Vagina (tissue), 2 donors: ENCODE measurements at places on chromosomes 13 and 19. TPM values are rescaled to one million over a fixed set of nuclear protein-coding genes. Genes with fewer than 3 reads are reported as not detected.

- no peak for DNase-seq
Measured at GRCh38 chr19:17747205-17748098, 3.8 kb upstream of the FCHO1 start.

- no peak for DNase-seq
Measured at GRCh38 chr19:34104096-34104495, 68.2 kb upstream of the LSM14A start.

- no peak for DNase-seq
Measured at GRCh38 chr13:67224148-67224846, 5.8 kb downstream of the PCDH9 start.

DNA sequence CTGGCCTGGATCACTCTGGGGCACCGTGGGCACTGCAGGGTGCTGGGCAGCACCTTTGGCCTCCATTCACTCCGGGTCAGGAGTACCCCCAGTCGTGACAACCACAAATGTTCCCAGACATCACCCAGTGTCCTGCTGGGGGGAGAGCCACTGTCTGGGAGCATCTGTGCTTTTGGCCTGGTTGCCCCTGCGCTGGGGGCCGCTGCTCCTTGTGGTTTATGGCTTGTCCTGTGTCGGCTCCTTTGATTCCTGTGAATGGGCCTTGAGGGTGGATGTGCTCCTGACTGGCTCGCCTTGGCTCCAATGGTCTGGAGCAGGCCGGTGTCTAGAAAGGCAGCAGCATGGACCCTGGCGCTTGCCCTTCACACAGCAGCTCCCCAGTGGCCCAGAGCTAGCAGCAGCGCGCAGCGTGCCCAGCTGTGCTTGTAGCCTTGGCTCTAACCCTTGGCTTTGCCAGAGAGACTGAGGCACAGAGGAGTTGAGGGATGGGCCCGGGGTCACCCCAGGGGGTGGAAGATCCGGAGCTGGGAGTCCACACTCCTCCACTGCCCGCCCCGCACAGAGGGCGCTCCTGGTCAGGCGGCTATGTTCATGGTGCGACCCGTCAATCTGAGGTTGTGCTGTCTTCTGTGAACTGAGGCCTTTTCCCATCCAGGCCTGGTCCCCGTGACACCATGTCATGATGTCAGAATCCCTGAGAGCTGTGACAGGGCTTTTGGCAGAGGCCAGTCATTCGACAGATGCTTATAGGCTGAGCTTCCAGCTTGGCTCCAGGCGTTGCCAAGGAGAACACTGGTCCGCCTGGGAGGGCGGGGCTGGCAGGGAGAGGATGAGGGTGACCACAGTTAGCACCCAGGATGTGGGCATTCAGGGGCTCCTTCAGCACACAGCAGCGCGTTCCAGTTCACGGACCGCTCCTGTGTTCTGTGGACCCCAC, 4.1 kb downstream of the DAZAP1 start:
- no peak for DNase-seq

DNA sequence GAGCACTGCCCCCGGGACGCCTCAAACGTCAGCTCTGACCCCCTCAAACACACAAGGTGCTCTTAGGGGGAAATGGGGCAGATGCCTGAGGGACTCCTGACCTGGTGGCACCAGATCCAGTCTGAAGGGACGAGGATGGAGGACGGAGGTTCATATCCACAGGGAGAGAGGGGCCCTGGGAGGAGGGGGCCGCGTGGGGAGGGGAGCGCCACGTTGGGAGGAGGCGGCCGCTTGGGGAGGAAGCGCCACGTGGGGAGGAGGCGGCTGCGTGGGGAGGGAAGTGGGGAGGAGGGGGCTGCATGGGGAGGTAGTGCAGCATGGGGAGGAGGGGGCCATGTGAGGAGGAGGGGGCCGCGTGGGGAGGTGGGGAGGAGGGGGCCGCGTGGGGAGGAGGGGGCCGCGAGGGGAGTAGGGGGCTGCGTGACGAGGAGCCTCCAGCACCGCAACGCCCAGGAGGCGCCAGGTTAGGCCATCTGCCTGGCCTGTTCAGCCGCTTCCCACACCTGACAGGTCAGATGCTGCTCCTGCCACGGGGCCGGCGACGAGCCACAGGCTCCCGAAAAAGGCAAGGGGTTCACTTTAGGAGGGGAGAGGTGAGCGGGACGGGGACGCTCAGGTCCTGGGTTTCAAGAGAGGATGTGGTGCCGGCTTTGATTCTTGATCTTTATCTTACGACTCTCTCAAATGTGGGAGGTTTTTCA, 36.7 kb upstream of the C13orf46 start:
- no peak for DNase-seq

DNA sequence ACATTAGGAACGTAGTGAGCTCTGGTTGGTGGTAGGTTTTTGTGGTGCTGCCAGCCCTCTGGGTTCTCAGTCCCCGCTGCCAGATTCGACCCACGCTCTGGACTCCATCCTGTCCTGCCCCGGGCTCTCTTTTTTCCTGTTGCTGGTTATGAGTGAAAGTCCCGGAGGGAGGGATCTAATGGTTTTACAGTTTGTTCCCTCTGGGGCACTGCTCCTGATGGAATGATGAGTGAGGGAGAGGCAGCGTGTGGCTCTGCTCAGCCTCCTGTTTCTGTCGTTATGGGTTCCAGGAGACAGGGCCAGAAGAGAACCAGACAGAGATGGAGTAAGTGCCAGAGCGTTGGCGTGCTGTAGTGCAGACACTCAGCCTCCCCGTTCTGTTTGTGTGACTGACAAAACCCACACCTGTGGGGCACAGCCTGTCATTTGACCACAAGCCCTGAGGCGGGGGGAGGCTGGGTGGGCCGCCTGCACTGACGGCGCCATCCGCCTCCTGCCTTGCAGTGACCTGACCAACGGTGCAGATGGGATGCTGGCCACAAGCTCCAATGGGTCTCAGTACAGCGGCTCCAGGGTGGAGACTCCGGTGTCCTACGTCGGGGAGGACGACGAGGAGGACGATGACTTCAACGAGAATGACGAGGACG, 18.3 kb downstream of the ATP4B start:
- no peak for DNase-seq

DNA sequence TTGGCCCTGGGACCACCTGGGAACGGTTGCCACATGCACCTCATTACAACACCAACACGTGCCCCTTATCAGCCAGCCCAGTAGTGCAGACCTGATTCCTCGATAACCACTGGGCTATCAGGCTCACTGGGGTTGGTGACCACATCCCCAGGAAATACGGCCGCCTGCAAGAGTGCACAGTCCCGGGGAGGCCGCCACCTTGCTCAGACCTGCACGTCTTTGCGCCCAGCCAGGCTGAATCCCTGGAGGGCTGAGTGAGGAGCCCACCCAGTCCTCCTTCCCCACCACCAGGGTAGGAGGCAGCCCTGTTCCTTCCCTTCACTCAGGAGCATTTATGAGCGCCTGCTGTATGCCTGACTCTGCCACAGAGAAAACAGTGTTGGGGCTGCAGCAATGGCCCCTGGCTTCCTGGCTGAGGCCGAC, 67.8 kb downstream of the CEBPG start:
- DNase-seq: no peak

DNA sequence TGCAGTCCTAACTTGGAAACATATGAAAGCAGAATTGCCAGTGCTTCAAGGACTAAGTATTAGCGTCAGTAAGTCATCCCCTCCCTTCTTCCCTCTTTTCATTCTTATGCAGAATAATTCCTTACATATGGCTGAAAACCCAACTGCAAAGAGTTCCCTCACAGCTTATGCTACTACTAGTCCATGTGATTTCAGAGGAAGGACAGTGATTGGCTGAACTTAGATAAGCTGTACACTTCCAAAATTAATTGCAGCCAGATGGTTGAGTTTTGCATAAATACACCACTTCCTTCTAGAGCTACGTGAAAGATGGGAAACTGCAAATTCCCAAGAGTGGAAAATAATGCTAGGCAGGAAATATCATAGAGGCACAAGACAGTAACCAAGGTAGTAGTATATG, 730.4 kb downstream of the OLFM4 start:
- no peak for DNase-seq

GRCh38 chr13:74850893-74851292, 631.1 kb downstream of the TBC1D4 start:
- no peak for DNase-seq

GRCh38 chr13:48725271-48725670, 71.5 kb downstream of the CYSLTR2 start:
- DNase-seq: no peak

DNA sequence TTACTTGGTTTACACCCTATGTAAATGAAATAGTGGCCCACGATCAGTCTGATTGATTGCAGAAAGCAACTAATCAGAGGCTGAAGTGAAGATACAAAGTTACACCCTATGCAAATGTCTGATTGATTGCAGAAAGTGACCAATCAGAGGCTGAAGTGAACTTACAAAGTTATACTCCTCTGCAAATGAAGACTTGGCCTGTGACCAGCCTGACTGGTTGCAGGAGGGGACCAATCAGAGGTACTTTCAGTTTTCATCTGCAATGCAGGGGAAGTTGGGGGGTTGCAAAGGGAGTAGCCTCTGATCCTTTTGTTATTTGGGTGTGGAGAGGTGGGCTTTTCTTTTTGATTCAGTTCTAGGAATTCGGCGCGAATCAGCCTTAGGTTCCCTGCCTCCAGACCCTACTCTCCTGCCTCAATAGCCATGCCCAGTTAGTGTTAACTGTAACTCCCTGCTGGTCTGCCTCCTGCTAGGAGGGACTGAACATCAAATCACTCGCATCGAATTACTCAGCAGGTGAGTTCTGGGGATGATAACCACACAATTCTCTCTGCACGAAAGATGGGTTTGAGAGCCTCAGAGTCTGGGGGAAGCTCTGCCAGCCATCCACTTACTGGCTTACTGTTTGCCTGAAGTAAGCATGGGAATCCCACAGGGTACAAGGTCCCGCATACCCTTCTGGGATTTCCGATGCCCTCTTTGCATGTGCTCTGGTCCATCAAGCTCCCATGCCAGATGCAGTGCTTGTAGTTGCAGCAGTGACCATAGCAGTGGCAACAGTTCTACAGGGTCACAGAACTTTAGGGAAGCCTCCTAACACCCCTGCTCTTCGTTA, 7.5 kb downstream of the ARL11 start:
- no peak for DNase-seq

- DNase-seq: no peak
Measured at GRCh38 chr13:37617173-37617572, 18.6 kb upstream of the POSTN start.

- no peak for DNase-seq
Measured at GRCh38 chr13:102793611-102794355, 5.0 kb downstream of the POGLUT2 start.

DNA sequence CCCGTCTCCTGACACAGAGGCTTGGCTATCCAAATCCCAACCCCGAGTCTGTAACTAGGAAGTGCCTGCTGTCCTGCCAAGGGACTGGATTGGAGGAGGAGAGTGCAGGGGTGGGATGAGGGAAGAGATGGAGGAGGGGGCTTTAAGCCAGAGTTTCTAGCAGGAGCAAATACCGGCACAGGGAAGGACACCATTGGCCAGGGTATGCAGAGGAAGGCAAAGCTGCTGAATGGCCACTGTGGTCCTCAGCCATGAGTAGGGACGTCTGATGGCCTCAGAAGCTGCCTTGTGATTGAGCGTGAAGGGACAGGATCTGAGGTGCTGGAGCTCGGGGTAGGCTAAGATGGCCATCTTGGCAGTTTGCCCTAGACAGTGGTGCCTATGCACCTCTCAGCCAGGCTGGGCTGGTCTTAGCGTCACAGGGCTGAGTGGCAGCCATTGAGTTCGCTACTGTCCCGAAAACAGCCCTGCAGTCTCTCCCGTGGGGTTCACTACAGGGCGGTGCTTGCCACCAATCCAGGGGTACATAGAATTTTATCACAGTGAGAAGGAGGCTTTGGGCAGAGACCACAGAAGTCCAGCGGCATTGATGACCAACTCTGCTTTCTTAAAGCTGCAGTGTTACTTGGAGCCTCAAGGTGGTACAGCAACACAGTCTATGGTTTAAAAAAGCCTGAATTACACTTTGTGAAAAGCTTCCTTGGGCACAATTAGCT, 61.8 kb downstream of the AKAP11 start:
- no peak for DNase-seq

GRCh38 chr13:50476577-50477285, 366.8 kb downstream of the DLEU7 start:
- DNase-seq: no peak

DNA sequence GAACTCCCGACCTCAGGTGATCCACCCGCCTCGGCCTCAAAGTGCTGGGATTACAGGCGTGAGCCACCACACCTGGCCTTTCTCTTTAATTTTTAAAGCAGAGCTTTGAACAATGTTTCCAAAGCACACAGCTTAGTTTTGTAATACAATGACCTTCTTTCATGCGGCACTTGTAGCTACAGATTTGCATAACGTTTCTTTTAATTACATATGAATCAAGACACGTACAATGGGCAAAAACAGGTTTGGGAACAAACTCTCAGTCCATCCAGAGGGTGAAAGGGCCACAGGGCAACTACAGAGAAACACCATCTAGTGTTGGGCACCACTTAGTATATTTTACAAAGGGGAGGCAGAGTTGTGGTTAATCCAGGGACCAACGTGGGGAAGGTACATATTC, 19.0 kb upstream of the S1PR4 start:
- DNase-seq: no peak

- no peak for DNase-seq
Measured at GRCh38 chr13:32587011-32587810, 959 bp downstream of the PDS5B start.

Gene CAPN12
- 9.6 TPM for total RNA-seq

Gene ZNF888
- 3.7 TPM for total RNA-seq

Gene FCHO1
- total RNA-seq: 12.3 TPM

Gene FPR1
- total RNA-seq: 12.8 TPM

Gene SIGLEC8
- not detected for total RNA-seq

Gene OR10H5
- not detected for total RNA-seq

Gene STAP2
- total RNA-seq: 29.2 TPM

Gene ZBTB32
- not detected for total RNA-seq
